Muscle of leg (tissue), 16 donors: ENCODE measurements at places on chromosomes 1 and 21. TPM values are rescaled to one million over a fixed set of nuclear protein-coding genes. Genes with fewer than 3 reads are reported as not detected.

SNAPIN gene
- polyA plus RNA-seq = 49.5 TPM

DNA sequence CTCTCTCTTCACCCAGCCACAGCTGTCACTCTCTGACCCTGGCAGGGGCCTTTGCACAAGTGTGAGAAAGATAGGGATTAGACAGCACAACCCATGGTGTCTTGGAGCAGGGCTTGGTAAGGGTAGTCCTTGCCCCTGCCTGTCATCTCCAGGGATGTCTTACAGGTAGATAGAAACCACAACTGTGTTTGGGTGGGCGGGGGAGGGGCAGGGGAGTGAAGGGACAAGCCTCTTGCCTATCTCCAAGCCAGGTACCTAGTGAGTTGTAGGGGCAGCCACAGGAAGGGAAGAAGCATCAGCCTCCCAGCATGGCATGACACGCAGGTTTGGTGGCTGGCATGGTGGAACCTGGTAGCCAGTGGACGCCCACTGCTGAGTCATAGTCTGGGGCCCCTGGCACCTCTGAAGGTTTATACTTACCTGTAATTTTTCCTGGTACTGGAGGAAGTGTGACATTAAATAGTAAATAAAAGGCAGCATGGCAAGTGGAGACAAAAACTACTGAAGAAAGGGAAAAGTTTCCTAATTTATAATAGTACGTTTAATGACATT is 97.5 kb downstream of the CLEC20A start:
- no peaks in the 10 kb centered on the region for H3K27me3 ChIP-seq
- no peaks in the 10 kb centered on the region for H3K36me3 ChIP-seq
- no peak overlapping the region for H3K4me3 ChIP-seq
- no peaks in the 10 kb centered on the region for H3K4me1 ChIP-seq

TTC39A gene
- polyA plus RNA-seq = 4.7 TPM

- peak overlapping the region; percentile 74 for H3K27ac ChIP-seq
- H3K27me3 ChIP-seq = peaks cover 3% of the 10 kb centered on the region
- H3K4me1 ChIP-seq = peaks cover 58% of the 10 kb centered on the region
Measured at GRCh38 chr1:210259561-210259960, 27.0 kb downstream of the SERTAD4 start.

DNA sequence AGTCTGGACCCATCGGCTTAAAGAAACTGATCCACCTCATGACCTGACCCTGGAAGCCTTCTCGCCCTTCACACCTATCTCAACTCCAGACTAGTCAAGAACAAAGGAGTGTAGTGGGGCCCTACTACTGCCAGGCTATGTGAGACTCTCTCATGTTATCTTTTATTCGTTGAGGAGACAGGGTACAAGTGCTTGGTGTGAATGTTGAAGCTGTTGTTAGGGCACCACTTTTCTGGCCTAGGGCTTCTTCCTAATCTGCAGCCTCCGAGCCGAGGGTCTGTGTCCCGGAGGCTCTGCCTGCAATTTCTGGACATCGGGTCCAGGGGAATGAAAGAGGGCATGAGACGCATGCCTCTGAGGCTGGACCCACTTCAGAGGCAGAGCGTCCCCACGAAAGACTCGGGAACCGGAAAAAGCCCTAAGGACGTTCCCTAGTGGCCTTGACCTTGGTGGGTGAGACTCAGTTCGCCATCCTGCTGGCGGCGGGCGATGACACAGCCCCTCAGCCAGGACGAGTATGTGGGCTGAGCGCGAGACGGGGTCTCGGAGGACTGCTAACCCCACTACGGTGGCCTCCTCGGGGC is 671 bp downstream of the DNAJC11 start:
- peaks cover 6% of the 10 kb centered on the region for H3K36me3 ChIP-seq
- no peaks in the 10 kb centered on the region for H3K27me3 ChIP-seq
- peak overlapping the region; percentile 99 for H3K4me3 ChIP-seq
- peaks cover 13% of the 10 kb centered on the region for H3K4me1 ChIP-seq
- peak; percentile 7 for DNase-seq

DNA sequence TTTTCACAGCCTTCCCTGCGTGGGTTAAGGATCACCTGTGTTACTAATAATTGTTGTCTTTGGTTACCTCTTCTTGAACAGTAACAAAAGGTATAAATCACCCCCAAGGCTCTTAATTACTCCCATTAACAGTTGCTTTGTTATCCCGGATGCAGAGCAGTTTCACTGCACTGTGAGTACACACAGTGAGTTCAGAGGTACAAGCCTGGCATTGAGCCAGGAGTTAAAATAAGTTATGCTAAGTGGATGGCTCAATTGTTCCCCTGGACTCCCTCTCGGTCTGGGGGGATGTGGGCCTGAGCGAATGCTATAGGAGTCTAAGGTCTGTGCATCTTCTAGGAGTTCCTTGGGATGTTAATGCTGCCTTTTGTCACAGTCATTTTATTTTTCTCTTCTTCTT is 258.3 kb downstream of the ATG4C start:
- no peaks in the 10 kb centered on the region for H3K4me1 ChIP-seq
- no peak for DNase-seq
- no peaks in the 10 kb centered on the region for H3K36me3 ChIP-seq
- no peak overlapping the region for H3K27ac ChIP-seq
